ENCODE measurements at places on chromosomes 6 and 20.

GRCh38 chr20:40851051-40851450, 162.0 kb upstream of the MAFB start:
- no peak overlapping the region for H3K27ac ChIP-seq
- no peak overlapping the region for H3K4me3 ChIP-seq
- no peak for DNase-seq
- peaks cover 8% of the 10 kb centered on the region for H3K4me1 ChIP-seq

- H3K27me3 ChIP-seq, result peaks cover 4% of the 10 kb centered on the region
- H3K27ac ChIP-seq, result no peak overlapping the region
- no peak for DNase-seq
- H3K4me3 ChIP-seq, result no peak overlapping the region
- H3K36me3 ChIP-seq, result no peaks in the 10 kb centered on the region
- no peaks in the 10 kb centered on the region for H3K4me1 ChIP-seq
Observed at GRCh38 chr6:79520534-79520933, 16.7 kb downstream of the LCA5 start.

DNA sequence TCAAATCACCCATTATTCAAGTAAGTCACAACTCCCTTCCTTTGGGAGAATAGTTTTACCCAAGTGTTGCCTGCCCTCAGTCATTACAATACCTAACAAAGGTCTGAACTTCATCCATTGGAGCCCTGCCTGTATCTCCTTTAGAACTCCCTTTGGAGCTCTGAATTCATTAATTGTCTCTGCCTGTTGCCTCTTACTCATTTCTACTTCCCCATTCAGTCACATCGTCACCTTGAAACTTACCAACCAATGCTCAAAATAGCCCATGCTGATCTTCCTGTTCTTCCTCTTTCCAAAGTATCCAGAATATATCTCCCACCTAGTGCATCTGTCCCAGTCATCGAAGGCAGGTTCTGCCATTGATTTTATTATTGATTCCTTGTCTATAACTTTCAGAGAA, 120.7 kb upstream of the ADGRF1 start:
- H3K4me1 ChIP-seq, result no peaks in the 10 kb centered on the region
- H3K4me3 ChIP-seq, result no peak overlapping the region
- H3K27me3 ChIP-seq, result no peaks in the 10 kb centered on the region
- no peaks in the 10 kb centered on the region for H3K36me3 ChIP-seq
- DNase-seq, result no peak
- H3K27ac ChIP-seq, result no peak overlapping the region

GRCh38 chr6:157228426-157229131, 94.7 kb downstream of the TMEM242 start:
- peaks cover 10% of the 10 kb centered on the region for H3K4me1 ChIP-seq
- no peak overlapping the region for H3K27ac ChIP-seq
- H3K36me3 ChIP-seq, result no peaks in the 10 kb centered on the region
- DNase-seq, result no peak
- peaks cover 30% of the 10 kb centered on the region for H3K27me3 ChIP-seq
- H3K4me3 ChIP-seq, result no peak overlapping the region

GRCh38 chr6:39980839-39981580, 46.7 kb upstream of the MOCS1 start:
- H3K4me3 ChIP-seq, result no peak overlapping the region
- no peaks in the 10 kb centered on the region for H3K36me3 ChIP-seq
- H3K4me1 ChIP-seq, result no peaks in the 10 kb centered on the region
- no peak overlapping the region for H3K27ac ChIP-seq
- H3K27me3 ChIP-seq, result peaks cover 41% of the 10 kb centered on the region
- DNase-seq, result no peak

DNA sequence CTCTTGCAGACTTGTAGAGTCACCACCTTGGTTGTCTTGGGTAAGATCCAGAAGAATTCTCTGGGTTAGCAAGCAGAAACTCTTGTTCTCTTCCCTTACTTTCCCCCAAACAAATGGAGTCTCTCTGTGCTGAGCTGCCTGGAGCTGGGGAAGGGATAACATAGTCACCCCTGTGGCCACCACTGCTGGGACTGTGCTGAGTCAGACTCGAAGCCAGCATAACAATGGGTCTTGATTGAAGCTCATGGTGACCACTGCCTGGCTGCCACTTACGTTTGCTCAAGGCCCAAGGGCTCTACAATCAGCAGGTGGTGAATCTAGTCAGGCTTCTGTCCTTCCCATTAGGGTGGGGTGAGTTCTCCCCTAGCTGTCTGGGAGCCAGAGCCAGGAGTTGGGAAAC, 15.4 kb upstream of the ERVFRD-1 start:
- peaks cover 4% of the 10 kb centered on the region for H3K36me3 ChIP-seq
- no peaks in the 10 kb centered on the region for H3K27me3 ChIP-seq
- no peak overlapping the region for H3K4me3 ChIP-seq
- no peak for DNase-seq
- no peak overlapping the region for H3K27ac ChIP-seq

GRCh38 chr20:55415567-55416142, 589.7 kb downstream of the CBLN4 start:
- DNase-seq, result no peak
- H3K27me3 ChIP-seq, result no peaks in the 10 kb centered on the region
- no peak overlapping the region for H3K27ac ChIP-seq
- H3K4me3 ChIP-seq, result no peak overlapping the region

DNA sequence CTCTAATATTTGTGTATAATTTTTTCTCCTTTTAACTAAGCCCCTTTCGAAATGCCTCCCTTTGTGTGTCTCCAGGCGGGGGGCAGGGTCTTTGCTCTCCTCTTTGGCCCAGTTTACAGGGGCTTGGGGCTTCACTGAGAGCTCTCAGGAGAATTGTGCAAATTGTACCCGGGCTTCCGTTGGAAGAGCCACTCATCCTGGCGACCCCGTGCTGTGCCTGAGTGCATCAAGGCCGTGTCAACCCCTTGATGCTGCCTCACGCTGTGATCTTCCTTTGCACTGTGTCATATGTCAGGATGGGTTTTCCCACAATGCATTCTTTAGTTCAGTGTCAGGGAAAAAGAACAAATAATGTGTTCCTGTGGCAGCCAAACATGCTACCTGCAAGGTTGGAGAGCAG, 118.0 kb upstream of the POU3F2 start:
- no peaks in the 10 kb centered on the region for H3K36me3 ChIP-seq
- no peak overlapping the region for H3K4me3 ChIP-seq
- H3K4me1 ChIP-seq, result no peaks in the 10 kb centered on the region
- peaks cover 25% of the 10 kb centered on the region for H3K27me3 ChIP-seq
- DNase-seq, result no peak

- H3K36me3 ChIP-seq, result peaks cover 3% of the 10 kb centered on the region
- no peak for DNase-seq
- H3K27me3 ChIP-seq, result no peaks in the 10 kb centered on the region
- H3K4me1 ChIP-seq, result peaks cover 6% of the 10 kb centered on the region
- H3K27ac ChIP-seq, result no peak overlapping the region
Observed at GRCh38 chr6:14852375-14852774, 393.5 kb upstream of the JARID2 start.

DNA sequence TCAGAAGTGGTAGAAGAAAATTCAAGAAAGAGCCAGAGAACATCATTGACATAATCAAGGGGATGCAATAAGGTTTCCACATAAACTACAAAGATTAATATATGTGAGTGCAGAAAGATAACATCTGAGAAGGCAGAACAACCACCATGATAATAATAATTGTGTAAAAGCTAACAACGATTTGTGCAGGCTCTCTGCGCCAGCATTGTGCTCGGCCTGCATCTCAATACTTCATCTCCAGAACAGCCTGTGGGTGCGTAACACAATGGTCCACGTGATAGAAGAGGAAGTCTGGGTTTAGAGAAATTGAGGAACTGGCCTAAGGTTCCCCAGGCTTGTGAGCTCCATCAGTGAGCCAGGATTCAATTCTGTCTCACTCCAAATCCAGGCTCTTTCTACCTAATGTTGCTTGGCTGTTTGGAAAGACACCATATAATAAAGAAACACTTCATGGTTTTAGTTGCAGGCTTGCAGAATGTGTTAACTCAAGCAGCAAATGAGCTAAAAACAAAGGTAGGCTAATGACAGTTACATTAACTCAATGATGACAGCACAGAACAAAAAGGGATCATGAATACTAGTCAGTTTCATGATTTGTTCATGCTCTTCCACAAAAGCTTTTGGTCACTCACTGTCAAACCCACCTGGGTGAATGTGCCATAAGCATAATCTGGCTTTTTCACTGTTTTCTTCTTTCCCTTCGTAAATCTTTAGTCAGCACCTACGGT, 71.2 kb downstream of the LY86 start:
- DNase-seq, result no peak
- H3K27me3 ChIP-seq, result no peaks in the 10 kb centered on the region
- H3K27ac ChIP-seq, result no peak overlapping the region
- no peak overlapping the region for H3K4me3 ChIP-seq
- peaks cover 3% of the 10 kb centered on the region for H3K36me3 ChIP-seq

- peaks cover 13% of the 10 kb centered on the region for H3K27me3 ChIP-seq
- H3K27ac ChIP-seq, result no peak overlapping the region
- H3K36me3 ChIP-seq, result no peaks in the 10 kb centered on the region
- no peak for DNase-seq
Observed at GRCh38 chr6:90893400-90893799, 306.5 kb upstream of the MAP3K7 start.

GRCh38 chr6:151004383-151005024, 139.0 kb downstream of the MTHFD1L start:
- H3K4me1 ChIP-seq, result peaks cover 6% of the 10 kb centered on the region
- H3K4me3 ChIP-seq, result no peak overlapping the region
- no peaks in the 10 kb centered on the region for H3K27me3 ChIP-seq

DNA sequence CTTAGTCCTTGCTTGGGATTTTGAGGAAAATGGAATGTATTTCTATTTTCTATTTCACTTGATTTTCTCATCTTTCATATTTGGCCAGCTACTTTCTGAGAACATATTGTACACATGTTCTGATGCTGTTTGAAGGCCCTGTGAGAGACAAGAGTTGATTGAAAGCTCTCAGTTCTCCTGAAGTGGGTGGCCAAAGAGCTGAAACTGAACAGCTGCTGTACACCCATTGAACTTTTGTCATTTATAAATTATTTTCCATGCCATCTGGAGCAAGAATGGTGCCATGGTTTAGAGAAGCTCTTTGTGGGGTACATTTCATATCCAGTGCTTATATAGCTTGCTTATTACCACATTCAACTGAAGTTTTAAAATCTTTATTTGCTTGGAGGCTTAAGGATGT, 298.3 kb downstream of the PRL start:
- no peaks in the 10 kb centered on the region for H3K27me3 ChIP-seq
- no peak overlapping the region for H3K27ac ChIP-seq
- H3K36me3 ChIP-seq, result no peaks in the 10 kb centered on the region
- no peaks in the 10 kb centered on the region for H3K4me1 ChIP-seq
- H3K4me3 ChIP-seq, result no peak overlapping the region

GRCh38 chr6:138688580-138688979, 85.0 kb upstream of the CCDC28A start:
- no peaks in the 10 kb centered on the region for H3K36me3 ChIP-seq
- H3K27me3 ChIP-seq, result peaks cover 4% of the 10 kb centered on the region

- H3K27me3 ChIP-seq, result no peaks in the 10 kb centered on the region
- H3K4me1 ChIP-seq, result no peaks in the 10 kb centered on the region
- no peak for DNase-seq
- H3K4me3 ChIP-seq, result no peak overlapping the region
Observed at GRCh38 chr6:135403584-135403983, 94.0 kb downstream of the AHI1 start.

DNA sequence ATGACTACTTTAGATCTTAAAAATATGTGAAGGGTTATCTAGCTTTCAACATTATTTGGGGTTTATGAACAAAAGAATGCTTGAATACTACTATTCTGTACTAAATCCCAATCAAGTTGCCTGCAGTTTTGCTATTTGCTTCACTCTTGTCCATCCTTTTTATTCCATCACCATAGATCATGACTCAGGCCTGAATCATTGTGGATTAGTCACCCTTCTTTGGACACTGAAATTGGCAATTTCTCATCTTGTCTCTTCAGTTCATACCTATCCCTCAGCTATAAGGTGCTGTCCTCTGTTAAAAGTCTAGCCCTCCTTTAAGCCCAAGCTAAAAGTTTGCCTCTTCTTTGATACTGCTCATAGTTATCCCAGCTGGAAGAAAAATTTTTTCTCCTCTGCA, 199.1 kb downstream of the CENPW start:
- no peaks in the 10 kb centered on the region for H3K4me1 ChIP-seq
- no peak overlapping the region for H3K4me3 ChIP-seq
- no peak overlapping the region for H3K27ac ChIP-seq
- no peak for DNase-seq
- no peaks in the 10 kb centered on the region for H3K36me3 ChIP-seq

- H3K4me3 ChIP-seq, result no peak overlapping the region
- H3K27me3 ChIP-seq, result no peaks in the 10 kb centered on the region
- H3K27ac ChIP-seq, result no peak overlapping the region
- DNase-seq, result no peak
- H3K4me1 ChIP-seq, result peaks cover under 1% of the 10 kb centered on the region
Observed at GRCh38 chr6:152267967-152268845, 369.0 kb downstream of the SYNE1 start.

- no peak overlapping the region for H3K4me3 ChIP-seq
- H3K4me1 ChIP-seq, result no peaks in the 10 kb centered on the region
- peak overlapping the region; percentile 41 for H3K27ac ChIP-seq
- H3K36me3 ChIP-seq, result peaks cover 12% of the 10 kb centered on the region
Observed at GRCh38 chr6:157946053-157946617, 35.5 kb upstream of the SYNJ2 start.

- H3K27me3 ChIP-seq, result peaks cover 9% of the 10 kb centered on the region
- no peaks in the 10 kb centered on the region for H3K36me3 ChIP-seq
- H3K4me1 ChIP-seq, result no peaks in the 10 kb centered on the region
- no peak overlapping the region for H3K4me3 ChIP-seq
Observed at GRCh38 chr6:106764353-106764980, 135.1 kb downstream of the QRSL1 start.

- no peak for DNase-seq
- no peak overlapping the region for H3K27ac ChIP-seq
- H3K27me3 ChIP-seq, result peaks cover 46% of the 10 kb centered on the region
- H3K4me1 ChIP-seq, result no peaks in the 10 kb centered on the region
- no peaks in the 10 kb centered on the region for H3K36me3 ChIP-seq
- H3K4me3 ChIP-seq, result no peak overlapping the region
Observed at GRCh38 chr6:134768931-134769330, 181.0 kb downstream of the ALDH8A1 start.

DNA sequence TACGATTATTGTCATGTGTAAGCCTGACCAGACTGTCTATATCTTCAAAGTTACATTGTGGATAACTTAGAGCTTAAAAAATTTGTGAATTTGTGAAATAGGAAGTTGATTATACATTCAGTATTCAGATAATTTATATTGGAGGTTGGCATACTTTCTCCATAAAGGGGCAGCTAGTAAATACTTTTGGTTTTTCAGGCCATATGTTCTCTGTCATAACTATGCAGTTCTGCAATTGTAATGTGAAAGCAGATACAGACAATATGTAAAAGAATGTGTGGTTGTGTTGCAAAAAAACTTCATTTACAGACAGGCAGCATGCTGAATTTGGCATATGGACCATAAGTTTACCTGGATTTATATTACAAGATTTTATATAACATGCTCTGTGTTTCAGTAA, 29.3 kb downstream of the HSF2 start:
- H3K27me3 ChIP-seq, result no peaks in the 10 kb centered on the region
- H3K4me3 ChIP-seq, result no peak overlapping the region
- peaks cover 6% of the 10 kb centered on the region for H3K4me1 ChIP-seq
- no peak overlapping the region for H3K27ac ChIP-seq

GRCh38 chr6:168190014-168190405, 111.0 kb upstream of the FRMD1 start:
- H3K4me3 ChIP-seq, result no peak overlapping the region
- no peak for DNase-seq
- H3K4me1 ChIP-seq, result peaks cover 5% of the 10 kb centered on the region
- H3K36me3 ChIP-seq, result no peaks in the 10 kb centered on the region

GRCh38 chr20:3433744-3434143, 26.3 kb upstream of the DNAAF9 start:
- no peak for DNase-seq
- H3K4me3 ChIP-seq, result no peak overlapping the region

GRCh38 chr6:72740135-72740534, 118.3 kb downstream of the KCNQ5 start:
- DNase-seq, result no peak
- H3K4me3 ChIP-seq, result no peak overlapping the region
- H3K4me1 ChIP-seq, result peaks cover 29% of the 10 kb centered on the region
- no peaks in the 10 kb centered on the region for H3K36me3 ChIP-seq
- H3K27me3 ChIP-seq, result no peaks in the 10 kb centered on the region

Measured in central memory CD8-positive, alpha-beta T cell (primary cell).